Glomerular endothelial cell (primary cell): ENCODE measurements at places on chromosomes 5 and 9. TPM values are rescaled to one million over a fixed set of nuclear protein-coding genes. Genes with fewer than 3 reads are reported as not detected.

GRCh38 chr9:114895521-114895991, 34.8 kb downstream of the TNFSF8 start:
- no peak for DNase-seq

DNA sequence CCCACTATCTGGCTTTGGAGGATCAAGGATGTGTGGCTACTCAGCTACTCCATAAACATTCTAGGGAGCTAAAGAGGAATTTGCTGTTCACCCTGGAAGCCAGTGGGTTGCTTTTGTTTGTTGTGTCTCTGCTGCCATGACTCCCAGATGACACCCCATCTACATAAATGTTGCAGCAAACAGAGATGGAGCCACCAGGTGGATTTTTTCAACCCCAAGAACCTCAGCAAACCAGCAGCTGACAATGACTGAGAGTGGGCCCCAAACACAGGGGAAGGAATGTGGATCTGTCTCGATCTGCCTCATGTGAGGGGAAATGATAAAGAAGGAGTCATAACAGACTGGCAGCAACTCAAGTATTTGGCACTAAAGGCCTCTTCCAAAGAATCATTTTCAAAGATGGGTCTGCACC, 132.7 kb upstream of the TNC start:
- DNase-seq = no peak

- no peak for DNase-seq
Measured at GRCh38 chr5:169649486-169649885, 12.4 kb downstream of the DOCK2 start.

The CNTNAP3B gene
- total RNA-seq = 18.8 and 51.5 TPM in 2 replicates

DNA sequence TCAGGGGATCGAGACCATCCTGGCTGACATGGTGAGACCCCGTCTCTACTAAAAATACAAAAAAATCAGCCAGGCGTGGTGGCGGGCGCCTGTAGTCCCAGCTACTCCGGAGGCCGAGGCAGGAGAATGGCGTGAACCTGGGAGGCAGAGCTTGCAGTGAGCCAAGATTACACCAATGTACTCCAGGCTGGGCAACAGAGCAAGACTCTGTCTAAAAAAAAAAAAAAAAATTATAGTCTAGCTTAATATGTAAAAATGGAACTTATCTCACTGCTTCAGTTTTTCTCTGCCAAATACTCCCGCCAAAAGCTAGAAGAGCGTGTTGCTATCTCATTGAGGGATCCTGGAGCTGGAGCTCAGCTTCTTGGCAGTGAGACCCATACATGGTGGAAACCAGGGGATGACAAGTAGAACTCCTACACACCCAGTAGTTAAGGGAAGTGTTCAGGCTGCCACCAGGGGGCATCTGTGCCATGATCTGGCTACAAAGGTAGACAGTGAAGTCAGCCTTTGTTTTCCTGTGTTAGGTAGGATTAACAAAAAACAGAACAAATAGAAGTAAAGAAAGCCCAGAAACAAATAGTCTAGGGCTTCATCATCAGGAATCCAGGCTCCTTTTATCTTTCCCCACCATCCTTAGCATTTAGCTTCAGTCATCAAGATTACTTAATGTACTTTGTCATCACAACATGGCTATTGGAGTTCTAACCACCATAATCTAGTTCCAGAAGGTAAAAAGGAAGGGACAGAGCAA, 33.6 kb upstream of the GLIPR2 start:
- DNase-seq = peak; percentile 63

DNA sequence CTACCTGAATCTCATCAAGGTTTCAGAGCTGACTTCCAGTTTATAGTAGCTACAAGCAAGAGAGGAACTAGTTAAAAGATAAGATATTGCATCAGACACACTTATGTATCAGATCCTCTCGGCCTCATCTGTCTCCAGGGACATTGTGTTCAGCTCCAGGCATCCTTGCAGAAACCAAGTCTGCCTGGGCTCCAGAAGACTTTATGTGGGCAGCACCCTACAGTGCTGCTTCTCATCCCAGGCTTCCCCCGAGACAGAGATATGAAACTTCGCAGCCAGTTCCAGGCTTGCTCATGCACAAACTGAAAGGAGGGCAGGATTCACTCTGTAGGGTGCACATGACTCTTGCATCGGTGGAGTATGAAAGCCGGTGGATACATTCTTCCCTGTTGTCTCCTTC, 33.9 kb upstream of the FOXB2 start:
- DNase-seq = no peak

The RNF183 gene
- not detected in 2 replicates for total RNA-seq

DNA sequence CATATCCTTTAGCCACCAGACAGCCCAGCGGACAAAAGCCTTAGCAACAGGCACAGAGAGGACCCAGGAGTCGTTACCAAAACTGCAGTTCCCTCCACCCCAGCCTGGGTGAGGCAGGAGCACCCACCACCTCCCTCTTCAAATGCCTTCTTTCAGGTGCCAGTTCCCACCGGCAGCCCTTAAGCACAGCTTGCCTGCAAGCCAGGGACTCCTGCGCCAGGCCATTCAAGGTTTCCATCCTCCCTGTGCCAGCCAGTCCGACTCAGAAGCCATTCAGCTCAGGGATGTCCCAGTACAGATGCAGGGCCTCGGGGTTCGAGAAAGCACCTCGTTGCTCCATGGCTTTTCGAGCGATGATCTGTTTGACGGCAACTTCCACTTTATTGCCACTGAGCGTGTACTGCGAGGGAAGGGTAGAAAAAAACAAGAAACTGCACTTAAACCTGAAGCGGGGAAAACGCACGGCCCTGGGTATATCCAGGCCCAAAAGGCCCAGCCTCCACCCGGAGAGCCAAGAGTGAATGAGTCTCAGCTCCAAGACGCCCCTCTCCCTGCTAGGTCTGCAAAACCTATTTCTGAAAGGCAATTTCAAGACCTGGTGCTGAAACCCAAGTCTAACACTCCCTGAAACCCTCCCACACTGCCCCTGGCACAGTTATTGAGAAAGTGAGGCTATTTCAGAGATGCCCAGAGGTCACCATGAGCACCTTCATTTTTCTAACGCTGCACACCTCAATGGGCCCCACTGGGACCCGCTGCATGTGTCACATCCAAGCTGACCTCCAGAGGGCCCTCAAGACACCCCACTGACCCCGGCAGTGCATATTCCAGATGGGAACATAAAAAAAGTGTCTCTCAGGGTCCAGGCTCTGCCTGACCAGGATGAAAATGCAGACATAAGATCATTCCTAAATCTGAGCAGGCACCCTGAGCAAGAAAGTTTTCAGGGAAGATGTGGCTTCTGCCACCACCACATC, 36.8 kb upstream of the ZNF354A start:
- DNase-seq = no peak

DNA sequence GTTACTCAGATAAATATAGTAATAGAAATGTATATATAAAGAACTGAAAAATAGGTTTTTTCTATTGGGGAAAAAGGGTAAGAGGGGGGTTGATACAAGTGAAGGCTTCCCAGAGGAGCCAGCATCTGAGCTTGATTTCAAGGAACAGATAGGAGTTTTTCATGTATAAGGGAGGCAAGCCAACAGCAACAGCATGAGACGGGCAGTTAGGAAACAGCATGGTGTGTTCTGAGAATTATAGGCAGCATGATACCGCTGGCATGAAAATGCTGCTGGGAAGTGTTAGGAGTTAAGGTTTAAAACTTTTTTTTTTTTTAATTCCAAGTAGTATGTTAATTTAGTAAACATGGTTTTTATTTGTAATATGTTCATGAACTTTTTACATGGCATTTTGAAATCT, 9.7 kb downstream of the CDC37L1 start:
- DNase-seq = no peak

- DNase-seq = no peak
Measured at GRCh38 chr9:72459308-72459707, 62.1 kb upstream of the TMC1 start.

- no peak for DNase-seq
Measured at GRCh38 chr9:105082843-105083242, 154.9 kb upstream of the ABCA1 start.

- DNase-seq = no peak
Measured at GRCh38 chr5:140141241-140141640, 15.5 kb downstream of the IGIP start.

DNA sequence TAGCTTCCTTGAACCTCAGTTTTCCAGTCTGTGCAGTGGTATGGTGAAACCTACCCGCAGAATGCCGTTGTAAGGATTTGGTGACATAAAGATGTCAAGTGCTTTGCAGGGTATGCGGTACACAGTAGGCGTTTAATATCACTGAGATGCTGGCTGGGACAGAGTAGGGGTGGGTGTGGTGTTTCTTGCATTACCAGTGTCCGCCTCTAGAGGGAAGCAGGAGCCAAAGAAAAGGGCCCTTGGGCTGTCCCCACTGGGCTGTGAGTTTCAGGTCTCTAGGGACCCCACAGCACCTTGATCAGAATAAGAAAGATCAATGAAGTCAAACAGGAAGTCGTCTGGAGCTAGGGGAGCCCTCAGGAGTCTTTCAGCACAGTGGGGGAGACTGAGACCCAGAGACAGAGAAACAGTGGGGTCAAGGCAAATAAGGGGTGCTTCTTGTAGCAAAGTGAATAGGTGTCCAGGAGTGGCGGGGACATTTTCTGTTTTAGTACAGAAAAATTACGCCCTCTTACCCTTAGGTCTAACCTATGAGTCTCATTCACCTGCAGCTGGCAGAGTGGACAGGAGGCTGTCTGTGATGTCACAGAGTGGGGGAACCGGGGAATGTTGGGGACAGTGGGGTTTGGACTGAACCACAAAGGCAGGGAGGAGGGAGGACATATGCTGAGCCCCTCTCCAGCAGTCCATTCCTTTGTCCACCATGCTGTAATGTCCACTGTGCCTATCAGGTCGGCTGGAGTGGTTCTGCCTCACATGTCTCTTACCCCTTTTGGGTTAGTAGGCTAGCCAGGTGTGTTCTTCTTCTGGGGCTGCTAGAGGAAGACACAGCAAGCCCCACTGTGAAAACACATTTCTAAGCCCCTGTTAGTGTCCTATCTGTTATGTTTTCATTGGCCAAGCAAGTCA, 4.7 kb upstream of the TEX53 start:
- no peak for DNase-seq

DNA sequence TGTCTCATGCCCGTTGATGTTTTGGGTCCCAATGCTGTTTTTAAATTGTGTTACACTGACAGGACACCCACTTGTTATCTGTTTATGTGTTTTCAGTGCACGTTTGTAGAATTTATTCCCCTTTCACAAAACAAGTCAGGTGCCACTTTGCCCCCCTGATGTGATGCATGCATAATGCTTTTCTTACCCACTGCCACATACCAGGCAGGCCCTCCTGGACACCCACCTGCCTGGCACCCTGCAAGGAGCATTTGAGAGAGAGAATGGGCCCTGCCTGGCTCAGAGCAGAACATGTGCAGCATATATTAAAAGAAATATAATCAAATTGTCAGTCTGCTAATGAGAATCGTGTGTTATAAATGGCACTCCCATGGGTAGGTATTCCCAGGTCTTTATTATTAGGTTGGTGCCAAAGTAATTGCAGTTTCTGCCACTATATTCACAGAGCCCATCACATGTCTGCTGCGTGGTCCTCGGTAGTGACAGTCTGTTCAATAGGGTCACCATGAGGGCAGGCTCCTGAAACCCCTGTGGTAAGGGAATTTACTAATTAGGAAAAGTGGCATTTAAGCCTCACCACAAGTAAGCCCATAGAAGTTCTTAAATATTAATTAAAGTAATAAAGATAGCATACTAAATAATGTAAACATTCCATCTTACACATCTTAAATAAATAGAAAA, 52.2 kb upstream of the CKMT2 start:
- DNase-seq = no peak

The SLC45A2 gene
- not detected in 2 replicates for total RNA-seq

The GRHPR gene
- 178 and 212 TPM in 2 replicates for total RNA-seq

DNA sequence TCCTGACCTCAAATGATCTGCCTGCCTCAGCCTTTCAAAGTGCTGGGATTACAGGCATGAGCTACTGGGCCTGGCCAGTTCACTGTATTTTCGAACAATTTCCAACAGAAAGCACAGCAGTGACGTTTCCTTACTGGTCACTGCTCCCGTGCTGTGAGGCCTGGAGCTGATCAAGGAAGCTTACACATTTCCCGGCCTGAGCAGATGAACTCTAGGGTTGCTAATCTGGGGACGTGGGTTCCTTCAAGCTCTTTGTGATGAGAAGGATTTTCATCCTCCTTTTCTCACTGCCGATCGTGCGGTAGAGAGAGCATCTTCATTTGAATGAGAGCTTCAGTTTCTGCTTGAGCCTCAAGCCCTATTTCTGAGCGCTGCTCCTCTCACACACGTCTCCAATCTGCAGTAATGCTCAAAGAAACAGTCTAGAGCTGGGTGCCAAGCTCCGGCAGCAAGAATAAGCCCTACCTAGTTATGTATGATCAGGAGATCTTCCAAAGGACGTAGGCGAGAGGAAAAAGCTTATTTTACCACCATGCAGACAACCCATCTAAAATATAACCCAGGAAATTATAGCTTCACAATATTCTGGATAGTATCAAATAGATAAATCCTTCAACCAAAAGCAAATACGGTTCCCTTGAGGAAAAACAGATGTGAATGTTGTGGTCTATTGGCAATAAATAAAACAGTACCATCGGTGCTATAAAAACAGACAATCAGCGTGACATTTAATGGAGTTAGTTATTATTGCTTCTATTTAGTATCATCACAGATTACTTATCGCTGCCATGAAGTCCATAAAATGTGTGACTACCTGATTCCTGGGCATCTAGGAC, 7.3 kb upstream of the SPATA24 start:
- no peak for DNase-seq

- no peak for DNase-seq
Measured at GRCh38 chr5:159465604-159466003, 135.3 kb upstream of the IL12B start.

GRCh38 chr9:401223-401622, 186.6 kb downstream of the DOCK8 start:
- no peak for DNase-seq

GRCh38 chr5:131209506-131210150, 38.9 kb downstream of the LYRM7 start:
- DNase-seq = no peak

GRCh38 chr9:91073811-91074771, 272.5 kb downstream of the SYK start:
- no peak for DNase-seq

GRCh38 chr5:10760096-10760920, 726 bp downstream of the DAP start:
- peak; percentile 41 for DNase-seq

DNA sequence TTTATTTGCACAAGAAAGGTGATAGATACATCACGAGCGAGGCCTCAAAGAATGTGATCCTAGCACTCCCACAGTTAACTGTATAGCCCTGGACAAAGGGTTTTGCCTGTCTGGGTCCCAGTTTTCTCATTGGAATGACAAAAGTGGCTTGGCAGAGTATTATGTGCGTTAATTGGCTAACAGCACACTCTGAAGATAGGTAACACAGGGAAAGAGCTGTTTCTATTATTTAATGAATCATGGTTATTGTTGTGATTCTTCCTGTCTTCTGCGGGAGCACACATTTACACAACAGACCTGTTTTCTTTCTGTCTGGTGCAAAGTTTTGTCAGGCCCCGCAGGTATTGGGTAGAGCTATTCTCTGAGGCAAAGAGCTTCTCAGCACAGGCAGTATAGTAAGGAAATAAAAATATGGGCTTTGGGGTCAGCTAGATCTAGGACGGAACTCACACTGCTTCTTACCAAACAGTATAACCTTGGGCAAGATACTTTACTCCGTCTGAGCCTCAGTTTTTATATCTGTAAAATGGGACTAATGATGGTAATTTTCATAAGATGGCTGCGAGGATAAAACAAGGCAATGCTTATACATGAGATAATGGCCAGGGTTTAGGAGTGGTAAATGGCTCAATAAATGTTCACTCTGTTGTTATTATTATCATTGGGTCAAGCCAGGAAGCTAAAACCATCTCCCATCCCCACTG, 78.9 kb downstream of the PLAC8L1 start:
- DNase-seq = no peak

- no peak for DNase-seq
Measured at GRCh38 chr5:117425163-117425562, 850.5 kb upstream of the SEMA6A start.
